Glomerular endothelial cell (primary cell): ENCODE measurements at places on chromosomes 12 and 14. TPM values are rescaled to one million over a fixed set of nuclear protein-coding genes. Genes with fewer than 3 reads are reported as not detected.

The KLRC3 gene
- total RNA-seq: not detected in 2 replicates

GRCh38 chr12:114769634-114770033 is 85.7 kb upstream of the TBX3 start:
- DNase-seq: no peak

DNA sequence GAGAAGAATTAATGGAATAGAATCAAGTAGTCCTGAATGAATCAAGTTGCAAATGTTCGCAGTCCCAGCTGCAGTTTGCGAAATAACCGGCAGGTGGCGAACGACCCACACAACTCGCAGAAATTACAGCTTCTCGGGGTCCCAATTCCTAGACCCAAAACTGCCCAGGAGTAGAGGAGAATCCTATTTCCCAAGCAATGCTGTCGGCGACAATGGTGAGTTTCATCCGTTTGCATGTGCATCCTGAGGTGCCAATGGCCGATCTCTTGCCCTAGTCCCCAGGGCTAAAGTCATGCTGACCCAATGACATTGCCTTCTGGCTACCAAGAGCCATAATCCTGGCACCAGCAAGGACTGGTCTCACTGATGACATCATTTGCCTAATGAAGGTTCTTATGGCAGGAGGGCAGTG is 8.5 kb upstream of the ASCL1 start:
- no peak for DNase-seq

DNA sequence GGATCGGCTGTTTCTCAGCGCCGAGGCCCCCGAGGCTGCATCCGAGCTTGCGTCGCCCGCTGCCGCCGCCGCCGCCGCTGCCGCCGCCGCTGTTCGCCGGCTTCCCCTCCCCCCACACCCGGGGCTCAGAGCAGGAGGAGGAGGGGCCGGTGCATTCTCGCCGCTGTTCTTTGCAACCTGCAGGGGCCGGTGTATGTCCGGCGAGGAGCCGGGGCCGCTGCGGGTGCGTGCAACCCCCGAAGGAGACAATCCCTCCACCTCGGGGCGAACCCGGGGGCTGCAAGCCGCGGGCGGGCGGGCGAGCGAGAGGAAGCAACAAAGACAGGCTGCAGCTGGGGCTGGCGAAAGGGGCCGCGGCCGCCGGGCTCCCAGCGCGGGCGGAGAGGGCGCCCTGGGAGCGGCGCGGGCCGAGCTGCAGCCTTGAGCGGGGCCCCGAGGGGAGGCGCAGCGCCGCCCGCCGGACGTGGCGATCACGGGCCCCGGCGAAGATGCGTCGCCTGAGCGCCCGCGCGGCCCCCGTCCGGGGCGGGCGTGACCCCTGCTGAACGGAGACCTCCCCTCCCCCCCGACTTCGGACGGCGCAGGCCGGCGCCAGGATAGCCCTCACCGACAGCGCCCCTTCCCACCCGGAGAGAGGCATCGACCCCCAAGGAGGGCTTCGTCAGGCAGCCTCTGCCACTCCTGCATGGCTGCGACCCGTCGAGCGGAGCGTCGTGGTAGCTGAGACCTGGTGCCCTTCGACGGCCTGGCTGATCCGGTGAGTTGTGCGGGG is 702 bp downstream of the FAM222A start:
- no peak for DNase-seq

The TMEM119 gene
- not detected in 2 replicates for total RNA-seq

DNA sequence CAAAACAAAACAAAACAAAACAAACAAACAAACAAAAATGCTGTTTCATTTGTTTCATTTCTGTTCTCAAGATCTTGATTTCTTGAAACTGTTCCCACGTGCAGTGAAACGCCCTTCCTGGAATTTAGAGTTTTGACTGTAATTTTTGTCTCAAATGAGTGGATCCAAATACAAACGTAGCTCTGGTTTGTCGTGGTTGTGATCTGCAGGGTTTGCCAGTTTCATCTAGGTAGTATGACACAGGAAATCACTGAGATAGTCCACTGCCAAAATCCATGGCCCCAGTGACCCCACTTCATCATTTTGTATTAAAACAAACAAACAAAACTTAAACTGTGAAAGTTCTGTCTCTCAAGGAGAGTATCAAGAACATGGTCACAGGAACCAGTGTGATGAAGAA is 838.6 kb downstream of the BCL11B start:
- DNase-seq: no peak

The NTN4 gene
- total RNA-seq: 104 and 211 TPM in 2 replicates

DNA sequence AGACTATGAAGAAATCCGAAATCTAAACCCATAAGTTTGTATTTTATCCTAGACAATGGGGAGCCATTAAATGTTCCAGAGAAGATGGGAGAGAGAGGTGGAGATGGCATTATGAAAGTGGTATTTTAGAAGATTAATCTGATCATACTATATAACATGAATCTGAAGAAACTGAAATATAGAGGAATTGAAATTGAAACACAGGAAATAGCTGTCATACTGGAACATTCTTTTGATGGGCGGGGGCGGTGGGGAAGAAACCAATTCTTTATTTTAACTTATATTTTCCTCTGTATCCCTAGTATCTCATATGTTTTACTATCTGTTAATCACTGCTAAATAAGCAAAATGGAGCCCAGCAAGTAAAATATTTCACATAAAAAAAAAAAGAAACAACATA is 27.0 kb upstream of the FOXN3 start:
- DNase-seq: no peak

DNA sequence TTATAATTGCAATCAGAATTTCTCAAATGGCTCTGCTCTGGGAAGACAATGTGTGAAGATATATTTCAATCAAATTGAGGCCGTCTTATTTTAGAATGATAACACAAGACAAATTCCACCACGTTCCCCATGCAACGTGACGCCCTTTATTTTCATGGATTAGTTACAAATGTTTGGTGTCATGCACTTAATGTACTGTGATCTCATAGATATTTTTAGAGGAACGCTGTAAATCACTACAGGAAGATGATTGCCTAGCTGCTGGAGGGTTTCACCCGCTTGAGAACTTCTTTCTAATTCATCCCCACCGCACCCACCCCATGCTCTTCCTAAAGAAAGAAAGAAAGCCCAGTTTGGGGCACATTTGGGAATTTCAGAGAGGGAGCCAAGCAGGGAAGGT is 117.2 kb downstream of the PLXNC1 start:
- no peak for DNase-seq

DNA sequence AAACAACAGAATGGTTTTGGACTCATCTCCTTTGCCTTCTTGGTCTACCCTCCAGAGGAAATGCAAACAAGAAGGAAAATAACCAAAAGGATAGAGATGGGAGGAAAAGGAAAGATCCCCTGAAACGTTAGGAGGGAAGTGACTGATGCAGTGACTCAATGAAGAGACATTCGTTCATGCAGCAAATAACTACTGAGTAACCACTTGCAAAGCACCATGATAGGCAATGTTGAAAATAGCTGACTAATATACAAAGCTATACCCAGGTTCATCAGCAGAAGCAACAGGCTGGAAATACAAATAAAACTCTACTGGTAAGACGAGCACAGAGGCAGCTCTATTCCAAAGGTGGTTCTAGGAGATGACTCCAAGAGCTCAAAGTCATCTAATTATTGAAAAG is 41.8 kb downstream of the R3HDM2 start:
- no peak for DNase-seq

The NUAK1 gene
- 55.3 and 68.8 TPM in 2 replicates for total RNA-seq

The LIN7A gene
- total RNA-seq: 1.7 and 2.6 TPM in 2 replicates

The SLC25A47 gene
- 0.05 TPM in 1 of 2 replicates, not detected in the other for total RNA-seq

GRCh38 chr14:78968265-78968664 is 798.1 kb downstream of the NRXN3 start:
- DNase-seq: no peak

GRCh38 chr12:23458640-23459039 is 490.8 kb downstream of the SOX5 start:
- DNase-seq: no peak

DNA sequence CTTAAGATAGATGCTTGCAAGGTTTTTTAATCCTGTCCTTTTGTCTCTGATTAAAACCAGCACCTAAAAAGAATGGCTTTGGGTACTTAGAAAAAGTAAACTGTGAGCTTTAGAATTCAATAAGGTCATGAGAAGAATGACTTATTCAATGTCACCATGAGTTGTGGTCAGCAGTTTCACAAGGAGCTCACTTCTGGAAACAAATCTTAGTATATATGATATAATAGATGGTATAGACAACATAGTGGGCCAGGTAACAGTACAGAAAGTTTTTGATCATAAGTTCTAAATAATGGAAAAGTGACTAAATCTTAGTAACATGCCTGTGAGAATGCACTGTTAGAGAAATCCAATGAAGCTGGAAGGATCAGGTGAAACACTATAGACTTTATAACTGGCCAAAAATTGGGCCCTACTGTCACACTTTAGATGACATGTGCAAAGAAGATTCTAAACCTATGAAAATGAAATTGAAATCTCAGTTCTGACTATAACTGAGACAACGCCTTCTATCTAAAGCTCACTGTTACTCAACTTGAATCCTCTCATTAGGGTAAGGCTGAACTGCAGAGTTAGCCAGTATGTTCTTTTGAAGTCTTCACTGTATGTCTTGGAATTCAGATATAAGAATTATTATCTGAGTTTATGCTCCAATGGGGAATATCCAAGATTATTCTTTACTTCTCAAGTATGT is 42.4 kb upstream of the RAD51AP1 start:
- DNase-seq: no peak

DNA sequence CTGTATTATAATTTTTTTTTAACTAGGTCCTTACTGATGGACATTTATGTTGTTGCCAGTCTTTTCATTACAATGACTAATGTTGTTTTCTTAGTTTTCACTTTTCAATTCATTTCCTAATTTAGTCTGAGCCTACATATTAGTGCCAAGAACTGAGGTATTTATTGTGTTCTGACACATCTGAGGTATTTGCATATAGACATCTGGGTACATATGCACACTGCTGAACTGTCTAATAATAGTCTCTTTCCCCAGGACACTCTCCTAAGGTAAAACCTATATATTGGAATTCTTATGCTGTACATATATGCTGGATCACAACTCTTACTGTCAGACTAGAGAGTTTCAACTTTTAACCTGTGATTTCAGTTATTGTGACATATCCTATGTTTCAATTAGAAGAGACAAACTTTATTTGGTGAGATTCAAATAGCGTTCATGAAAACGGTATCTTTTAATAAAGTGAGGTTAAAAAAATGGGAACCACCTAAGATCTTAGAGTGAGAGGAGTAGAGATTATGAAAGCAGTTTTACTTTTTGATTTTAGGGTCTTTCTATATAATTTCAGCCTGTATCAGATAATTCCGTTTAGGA is 263.2 kb downstream of the RAD51B start:
- DNase-seq: no peak

The TOX4 gene
- 30.6 and 53.0 TPM in 2 replicates for total RNA-seq

DNA sequence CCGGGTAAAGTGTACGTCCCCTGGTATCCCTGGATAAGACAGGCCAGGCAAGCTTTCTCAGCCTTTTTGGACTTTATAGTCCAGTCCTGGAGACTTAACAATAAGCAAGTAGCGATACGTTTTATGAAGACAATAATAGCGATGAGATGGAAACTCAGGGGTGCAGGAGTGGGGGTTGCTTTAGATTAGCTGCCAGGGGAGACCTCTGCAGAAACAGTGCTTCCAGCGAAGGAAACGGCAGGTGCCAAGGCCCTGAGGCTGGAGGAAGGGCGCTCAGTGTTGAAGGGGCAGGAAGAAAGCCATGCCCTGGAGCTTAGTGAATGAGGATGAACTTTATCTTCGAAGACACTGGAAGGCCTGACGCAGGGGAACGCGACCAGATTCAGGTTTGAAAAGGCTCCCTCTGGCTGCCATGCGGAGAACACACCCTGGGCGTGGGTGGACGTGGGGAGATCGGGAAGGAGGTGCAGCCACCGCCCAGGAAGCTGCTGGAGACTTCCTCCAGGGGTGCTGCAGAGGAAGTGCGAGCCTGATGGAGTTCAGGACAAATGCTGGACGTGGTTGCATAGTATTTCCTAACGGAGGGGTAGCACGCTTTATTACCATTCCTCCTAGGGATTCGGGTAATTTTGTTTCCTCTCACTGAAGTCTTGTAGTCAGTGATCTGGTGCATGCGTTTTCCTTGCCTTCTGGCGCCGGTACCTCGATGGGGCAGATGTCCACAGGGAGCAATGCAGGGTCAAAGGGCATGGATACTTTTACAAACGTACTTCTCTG is 26.1 kb upstream of the UBC start:
- no peak for DNase-seq

GRCh38 chr12:45446013-45446412 is 230.1 kb downstream of the ANO6 start:
- no peak for DNase-seq

DNA sequence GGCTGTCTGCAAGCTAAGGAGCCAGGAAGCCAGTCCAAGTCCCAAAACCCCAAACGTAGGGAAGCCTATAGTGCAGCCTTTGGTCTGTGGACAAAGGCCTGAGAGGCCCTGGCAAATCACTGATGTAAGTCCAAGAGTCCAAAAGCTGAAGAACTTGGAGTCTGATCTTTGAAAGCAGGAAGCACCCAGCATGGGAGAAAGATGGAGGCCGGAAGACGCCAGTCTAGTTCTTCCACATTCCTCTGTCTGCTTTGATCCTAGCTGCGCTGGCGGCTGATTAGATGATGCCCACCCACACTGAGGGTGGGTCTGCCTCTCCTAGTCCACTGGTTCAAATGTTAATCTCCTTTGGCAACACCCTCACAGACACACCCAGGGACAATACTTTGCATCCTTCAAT is 58.5 kb downstream of the CAPS2 start:
- DNase-seq: no peak

DNA sequence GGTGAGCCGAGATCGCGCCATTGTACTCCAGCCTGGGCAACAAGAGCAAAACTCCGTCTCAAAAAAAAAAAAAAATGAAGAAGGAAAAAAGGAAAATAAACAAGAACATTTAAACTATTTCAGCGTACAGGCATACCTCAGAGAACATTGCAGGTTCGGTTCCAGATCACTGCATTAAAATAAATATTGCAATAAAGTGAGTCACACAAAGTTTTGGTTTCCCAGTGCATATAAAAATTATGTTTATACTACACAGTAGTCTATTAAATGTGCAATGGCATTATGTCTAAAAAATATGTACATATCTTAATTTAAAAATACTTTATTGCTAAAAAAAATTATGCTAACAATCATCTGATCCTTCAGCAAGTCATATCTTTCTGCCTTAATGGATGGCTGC is 53.5 kb upstream of the PLEKHG6 start:
- no peak for DNase-seq

GRCh38 chr14:45743884-45744283 is 490.9 kb upstream of the MIS18BP1 start:
- DNase-seq: no peak

DNA sequence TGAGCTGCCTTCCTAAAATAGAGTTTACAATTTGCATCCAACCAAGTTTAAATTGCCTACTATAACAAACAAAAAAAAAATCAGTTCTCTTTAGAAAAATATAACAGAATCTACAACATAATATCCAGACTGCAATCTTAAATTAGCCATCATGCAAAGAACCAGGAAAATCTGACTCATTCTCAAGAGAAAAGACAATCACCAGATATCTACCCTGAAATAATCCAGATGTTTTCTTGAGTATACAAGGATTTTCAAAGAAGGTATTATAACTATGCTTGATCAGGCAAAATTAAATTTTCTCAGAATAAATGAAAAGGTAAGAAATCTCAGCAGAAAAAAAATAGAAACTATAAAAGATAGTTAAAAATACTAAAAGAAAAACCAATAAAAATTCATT is 115.6 kb downstream of the CCER1 start:
- no peak for DNase-seq
